ENCODE measurements at places on chromosomes 5 and 9.

- DNase-seq: no peak
Measured at GRCh38 chr5:124663101-124663506, 83.3 kb downstream of the ZNF608 start.

GRCh38 chr5:141476132-141476911 lies 556 bp downstream of the PCDHGC3 start:
- no peak for DNase-seq

DNA sequence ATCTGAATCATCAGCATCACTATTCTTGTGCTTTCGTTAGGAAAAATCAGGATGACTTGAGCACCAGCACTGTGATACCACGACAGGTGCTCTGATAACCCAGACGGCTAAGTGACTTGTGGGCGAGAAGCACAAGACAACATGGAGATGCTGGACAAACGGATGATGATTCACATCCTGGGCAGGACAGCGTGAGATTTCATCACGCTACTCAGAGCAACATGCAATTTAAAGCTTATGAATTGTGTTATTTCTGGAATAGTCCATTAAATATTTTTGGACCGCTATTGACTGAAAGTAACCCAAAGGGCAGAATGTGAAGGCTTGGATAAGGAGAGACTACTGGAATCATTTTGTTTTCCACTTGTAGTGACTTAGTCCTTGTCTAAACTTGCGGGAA lies 114.8 kb upstream of the DAPK1 start:
- DNase-seq: no peak

- no peak for DNase-seq
Measured at GRCh38 chr5:133461796-133462516, 150.4 kb downstream of the FSTL4 start.

- DNase-seq: no peak
Measured at GRCh38 chr5:40410964-40411635, 268.6 kb upstream of the PTGER4 start.

- DNase-seq: no peak
Measured at GRCh38 chr9:112849363-112849922, 41.2 kb downstream of the SLC46A2 start.

- DNase-seq: no peak
Measured at GRCh38 chr5:168135897-168136296, 155.5 kb upstream of the WWC1 start.

GRCh38 chr9:93128011-93128714 lies 5.9 kb downstream of the NINJ1 start:
- no peak for DNase-seq

GRCh38 chr5:144169904-144170275 lies 569 bp downstream of the YIPF5 start:
- no peak for DNase-seq

GRCh38 chr5:107522456-107522855 lies 148.3 kb downstream of the EFNA5 start:
- no peak for DNase-seq

GRCh38 chr9:70135176-70135575 lies 91.5 kb downstream of the MAMDC2 start:
- no peak for DNase-seq

DNA sequence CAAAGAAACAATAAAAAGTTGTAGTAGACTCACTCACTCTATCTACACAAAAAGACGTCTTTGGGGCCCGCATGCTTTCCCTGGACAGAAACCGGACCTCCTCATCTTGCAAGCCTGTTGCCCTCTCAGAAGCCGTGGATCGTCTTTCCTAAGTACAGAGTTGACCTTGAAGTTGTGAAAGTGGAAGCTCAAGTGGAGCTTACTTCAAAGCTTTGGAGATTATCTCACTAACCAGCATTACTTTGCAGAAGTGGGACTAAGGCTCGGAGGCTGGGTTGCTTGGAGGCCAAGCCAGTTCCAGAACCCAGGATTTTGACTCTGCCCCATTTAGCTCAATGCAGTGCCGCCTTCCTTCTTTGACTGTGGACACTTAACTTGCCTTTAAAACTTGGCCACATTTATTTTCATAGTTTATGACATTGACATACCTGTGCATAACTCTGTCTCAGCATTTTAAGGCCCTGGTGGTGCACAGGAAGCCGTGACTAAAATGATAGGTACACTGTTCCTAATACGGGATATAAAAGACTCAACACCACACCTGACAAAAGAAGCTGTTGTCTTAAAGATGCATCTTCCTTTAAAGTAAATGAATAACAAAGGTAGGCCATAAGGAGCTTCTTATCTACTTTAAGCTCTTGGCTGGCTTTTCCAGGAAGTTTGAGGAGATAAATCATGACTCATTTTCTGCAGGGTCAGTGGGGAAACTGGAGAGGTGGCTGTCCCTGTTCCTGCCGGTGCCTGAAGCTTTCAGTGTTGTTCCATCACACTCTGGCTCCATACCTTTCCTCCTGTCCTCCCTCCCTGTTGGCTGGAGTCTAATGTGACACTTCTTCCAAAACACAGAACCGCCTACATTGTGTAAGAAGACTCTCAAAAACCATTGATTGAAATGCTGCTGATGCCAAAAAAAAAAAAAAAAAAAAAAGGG lies 10.7 kb downstream of the SLC25A25 start:
- DNase-seq: no peak

- no peak for DNase-seq
Measured at GRCh38 chr9:75812141-75812540, 78.3 kb upstream of the PCSK5 start.

- DNase-seq: no peak
Measured at GRCh38 chr5:150945486-150945885, 40.7 kb upstream of the ZNF300 start.

DNA sequence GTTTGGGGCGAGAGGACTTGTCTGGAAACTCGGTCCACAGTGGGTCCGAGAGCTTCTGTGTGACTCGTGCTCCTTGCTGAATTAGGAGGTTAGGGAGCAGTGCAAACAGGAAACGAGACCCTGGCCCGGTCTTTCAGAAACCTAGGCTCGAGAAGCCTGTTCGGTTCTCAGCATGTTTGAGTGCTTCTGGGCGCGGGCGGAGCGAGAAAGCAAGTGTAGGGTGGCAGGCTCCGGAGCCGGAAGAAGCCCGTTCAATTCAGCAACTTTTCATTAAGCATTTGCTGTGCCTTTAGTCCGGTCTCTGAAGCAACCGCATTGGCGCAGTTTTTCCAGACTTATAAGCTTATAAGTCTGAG lies 547 bp downstream of the CLTA start:
- peak; percentile 14 for DNase-seq

- DNase-seq: no peak
Measured at GRCh38 chr9:135580664-135581380, 19.3 kb downstream of the PAEP start.

- no peak for DNase-seq
Measured at GRCh38 chr5:116440457-116441001, 134.1 kb downstream of the SEMA6A start.

GRCh38 chr9:25449503-25449902 lies 228.7 kb downstream of the TUSC1 start:
- DNase-seq: no peak

- DNase-seq: no peak
Measured at GRCh38 chr9:109458453-109459211, 39.5 kb downstream of the PTPN3 start.

GRCh38 chr9:4654084-4654483 lies 8.0 kb upstream of the PLPP6 start:
- no peak for DNase-seq

DNA sequence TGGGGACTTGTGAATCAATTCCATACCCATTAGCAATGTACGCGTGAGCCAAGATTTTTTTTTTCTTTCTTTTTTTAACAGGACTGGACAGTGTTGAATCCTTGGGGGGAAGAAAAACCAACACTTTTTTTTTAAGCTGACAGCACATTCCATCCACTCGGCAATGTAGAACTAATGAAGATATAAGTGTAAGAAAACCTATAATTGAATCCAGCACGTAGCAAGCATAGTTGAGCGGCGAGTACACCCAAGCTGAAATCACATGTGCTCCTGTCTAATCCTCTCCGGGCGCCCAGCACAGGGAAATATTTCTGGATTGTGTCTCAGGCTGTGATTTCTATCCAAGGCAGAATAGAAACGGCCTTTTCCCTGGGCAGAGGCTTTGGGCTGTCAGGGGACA lies 118.2 kb downstream of the BOD1 start:
- no peak for DNase-seq

GRCh38 chr5:105977163-105977562 lies 1693.6 kb downstream of the EFNA5 start:
- DNase-seq: no peak

- no peak for DNase-seq
Measured at GRCh38 chr5:130183115-130183514, 278.9 kb downstream of the CHSY3 start.

DNA sequence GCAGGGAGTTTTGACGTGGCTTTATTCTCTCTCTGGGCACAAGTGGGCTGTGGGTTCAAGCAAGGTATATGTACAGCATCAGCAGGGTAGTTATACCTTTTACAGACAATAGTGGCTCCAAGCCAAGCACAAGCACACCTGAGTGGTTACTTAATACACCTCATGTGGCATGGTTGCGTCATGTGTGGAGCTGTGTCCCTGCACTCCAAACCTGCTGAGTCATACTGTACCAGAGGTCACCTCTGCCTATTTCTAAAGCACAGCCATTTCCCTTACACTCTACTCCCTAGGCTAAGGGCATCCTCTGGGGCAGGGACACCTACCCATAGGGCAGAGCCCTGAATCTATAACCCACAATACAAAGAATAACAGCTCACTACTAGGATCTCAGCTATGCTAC lies 147.3 kb downstream of the OSTF1 start:
- DNase-seq: no peak

GRCh38 chr9:118009614-118010013 lies 305.4 kb downstream of the TLR4 start:
- DNase-seq: no peak

DNA sequence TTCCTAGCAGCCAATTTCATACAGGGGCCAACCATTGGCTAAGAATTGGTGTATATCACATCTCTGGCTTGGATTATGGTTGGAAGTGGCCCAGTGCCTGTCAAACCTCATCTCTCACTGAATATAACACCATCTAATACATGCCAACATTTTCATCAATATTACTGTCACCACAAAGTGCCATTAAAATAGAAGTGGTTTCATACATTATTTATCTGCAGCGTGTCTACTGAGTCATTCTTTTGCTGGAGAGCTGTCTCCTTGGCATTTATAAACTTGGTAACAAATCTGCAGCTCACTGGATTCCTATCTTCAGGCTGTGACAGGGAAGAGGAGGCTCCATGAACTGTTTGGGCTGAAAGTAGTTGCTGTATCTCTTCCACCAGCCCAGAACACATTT lies 70.9 kb downstream of the PTTG1 start:
- DNase-seq: no peak

DNA sequence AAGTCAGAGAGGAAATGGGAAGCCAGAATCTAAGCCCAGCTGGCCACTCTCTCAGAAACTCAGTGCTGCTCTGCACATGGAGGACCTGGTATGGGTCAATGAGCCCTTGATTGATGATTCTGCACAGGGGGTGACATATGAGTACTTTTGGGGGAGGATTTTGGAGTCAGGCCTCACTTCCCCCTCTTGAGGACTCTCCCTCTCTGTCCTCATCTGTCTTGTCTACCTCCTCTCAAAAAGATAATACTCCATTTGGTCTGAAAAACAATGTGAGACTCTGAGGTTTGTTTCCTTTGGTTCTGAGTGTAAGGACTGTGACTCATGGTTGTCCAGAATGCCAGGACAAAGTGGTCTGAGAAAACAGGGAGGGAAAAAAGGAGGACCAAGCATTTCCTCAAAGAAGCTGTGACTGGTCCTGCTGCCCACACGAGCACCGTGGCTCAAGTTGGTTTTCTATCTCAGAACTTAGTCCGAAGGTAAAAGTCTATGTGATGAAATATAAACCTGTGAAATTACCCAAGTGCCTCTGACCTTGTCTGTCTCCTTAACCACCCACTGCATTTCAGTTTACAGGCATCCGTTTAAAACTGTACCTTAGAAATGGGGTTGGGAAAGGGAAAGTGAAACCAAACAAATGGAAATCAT lies 11.1 kb downstream of the TTC39B start:
- DNase-seq: no peak

GRCh38 chr5:170365831-170366230 lies 23.3 kb downstream of the KCNMB1 start:
- DNase-seq: no peak

- no peak for DNase-seq
Measured at GRCh38 chr5:2695200-2695891, 56.1 kb downstream of the IRX2 start.

- no peak for DNase-seq
Measured at GRCh38 chr9:115385383-115386122, 267.6 kb upstream of the TNC start.

- DNase-seq: no peak
Measured at GRCh38 chr5:143879646-143880045, 67.7 kb downstream of the HMHB1 start.

Measured in memory B cell (primary cell).